Left cardiac atrium (tissue), 4 donors: ENCODE measurements at places on chromosomes 4 and X.
A peak's percentile ranks its signal among the peaks of the same experiment; 100 is the strongest.

DNA sequence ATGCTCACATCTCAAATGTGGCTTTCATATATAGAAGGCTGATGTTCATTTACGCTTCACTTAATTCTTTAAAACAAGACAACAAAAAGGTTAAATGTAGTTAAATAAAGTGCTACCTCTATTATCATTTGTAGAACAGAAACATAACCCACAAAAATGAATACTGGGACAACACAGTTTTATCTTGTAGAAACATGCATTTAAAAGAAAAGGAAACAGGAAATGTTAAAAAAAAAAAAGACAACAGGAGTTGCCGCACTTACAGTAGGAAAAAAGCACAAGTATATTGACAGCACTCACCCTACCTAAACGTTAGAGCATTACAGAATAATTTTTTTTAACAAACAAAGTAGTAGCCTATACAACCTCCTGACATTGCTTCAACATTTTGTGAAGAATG lies 4.8 kb downstream of the THOC2 start:
- no peak for DNase-seq

DNA sequence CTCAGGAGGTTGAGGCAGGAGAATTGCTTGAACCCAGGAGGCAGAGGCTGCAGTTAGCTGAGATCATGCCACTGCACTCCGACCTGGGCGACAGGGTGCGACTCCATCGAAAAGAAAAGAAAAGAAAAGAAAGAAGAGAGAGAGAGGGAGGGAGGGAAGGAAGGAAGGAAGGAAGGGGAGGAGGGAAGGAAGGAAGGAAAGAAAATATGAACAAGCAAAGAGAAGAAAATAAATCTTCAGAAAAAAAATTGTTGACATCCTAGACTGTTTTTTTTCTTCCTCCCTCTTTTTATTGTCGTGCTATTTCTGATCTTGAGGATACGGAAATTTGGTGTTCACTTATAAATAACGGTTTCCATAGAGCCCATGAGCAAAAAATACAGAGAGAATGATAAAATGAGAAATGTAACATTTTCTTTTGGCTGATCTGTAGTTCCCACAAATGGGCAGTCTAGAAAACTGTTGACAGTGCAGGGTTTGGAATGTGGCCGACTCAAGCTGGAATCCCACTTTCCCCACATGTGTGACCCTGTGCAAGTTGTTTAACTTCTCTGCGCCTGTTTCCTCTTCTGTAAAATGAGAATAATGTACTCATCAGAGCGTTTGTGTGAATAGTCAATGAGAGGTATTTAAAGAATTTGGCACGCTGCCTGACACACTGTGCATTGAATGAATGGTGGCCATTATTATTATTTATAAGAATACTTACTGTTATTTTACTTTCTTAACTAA lies 19.4 kb downstream of the SORBS2 start:
- no peak for DNase-seq

DNA sequence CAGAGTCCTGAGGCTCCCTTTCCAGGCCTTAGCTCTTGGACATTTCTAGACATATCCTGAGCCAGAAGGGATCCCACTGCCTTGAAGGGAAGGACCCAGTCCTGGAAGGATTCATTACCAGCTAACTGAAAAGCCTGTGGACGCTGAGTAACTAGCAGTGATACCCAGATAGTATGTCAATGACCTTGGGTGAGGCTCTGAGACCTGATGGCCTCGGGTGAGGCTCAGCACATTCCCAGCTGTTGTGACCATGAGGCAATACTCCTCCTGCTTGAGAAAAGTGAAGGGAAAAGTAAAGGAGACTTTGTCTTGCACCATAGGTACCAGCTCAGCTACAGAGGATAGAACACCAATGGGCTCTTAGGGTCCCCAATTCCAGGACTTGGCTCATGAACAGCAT lies 268.1 kb downstream of the DKK2 start:
- no peak for DNase-seq

- no peak for DNase-seq
Observed at GRCh38 chr4:150971901-150972300, 43.2 kb downstream of the LRBA start.

GRCh38 chr4:141499261-141499853 lies 137.0 kb upstream of the IL15 start:
- no peak for DNase-seq

- DNase-seq, result no peak
Observed at GRCh38 chrX:100980608-100981497, 11.3 kb downstream of the ARL13A start.

DNA sequence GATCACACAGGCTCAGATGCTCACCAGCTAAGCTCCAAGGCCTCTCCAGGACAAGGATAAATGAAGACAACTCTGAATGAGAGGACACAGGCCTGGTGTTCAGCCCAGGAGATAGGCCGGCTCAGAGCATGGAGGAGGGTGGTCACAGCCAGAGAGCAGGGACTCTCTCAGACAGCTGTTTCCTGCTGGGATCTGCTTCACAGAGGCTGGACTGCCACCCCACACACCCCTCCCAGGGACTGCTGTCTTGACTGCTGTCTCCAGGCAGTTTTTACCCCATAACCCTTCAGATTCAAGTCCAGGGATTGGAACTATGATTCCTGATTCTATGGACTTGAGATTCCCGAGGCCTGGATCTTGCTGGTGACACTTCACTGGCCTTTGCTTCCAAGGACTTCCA lies 89.0 kb downstream of the SMIM20 start:
- no peak for DNase-seq

GRCh38 chrX:110015032-110015431 lies 12.1 kb downstream of the TMEM164 start:
- DNase-seq, result peak; percentile 24

DNA sequence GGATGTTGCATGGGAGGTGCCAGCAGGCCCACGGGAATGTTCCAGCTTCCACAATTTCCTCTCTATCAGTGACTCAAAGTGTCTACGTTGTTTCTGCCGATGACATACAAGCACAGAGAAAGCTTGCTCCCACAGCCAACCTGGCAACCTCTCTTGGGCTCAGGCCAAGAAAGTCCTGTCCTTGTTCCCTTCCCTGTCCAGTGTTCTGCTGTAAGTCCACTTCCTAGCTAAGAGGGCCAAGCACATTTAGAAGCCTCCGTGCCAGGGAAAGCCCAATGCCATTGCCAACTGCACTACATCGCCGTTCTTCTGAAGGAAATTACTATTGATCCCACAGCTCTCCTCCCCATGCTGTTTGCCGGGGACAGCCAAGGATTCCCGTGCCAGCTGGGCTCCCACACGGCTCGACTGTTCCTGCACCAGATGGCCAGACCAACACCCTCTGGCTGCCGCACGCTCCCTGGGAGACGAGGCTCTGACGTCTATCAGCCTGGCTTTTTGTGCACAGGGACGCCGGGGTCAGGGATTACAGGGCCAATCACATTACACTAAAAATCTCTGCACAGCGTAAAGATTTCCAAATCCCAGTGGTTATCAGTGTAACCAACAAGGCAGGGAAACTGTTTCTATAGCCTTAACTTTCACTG lies 284.0 kb downstream of the BCOR start:
- DNase-seq, result peak; percentile 80

- peak; percentile 91 for DNase-seq
Observed at GRCh38 chrX:107627838-107628661, at the start of gene PRPS1. Gene PRPS1 (plus strand): TSS chrX:107628510. CDS start chrX:107628629, 119 bp downstream.

DNA sequence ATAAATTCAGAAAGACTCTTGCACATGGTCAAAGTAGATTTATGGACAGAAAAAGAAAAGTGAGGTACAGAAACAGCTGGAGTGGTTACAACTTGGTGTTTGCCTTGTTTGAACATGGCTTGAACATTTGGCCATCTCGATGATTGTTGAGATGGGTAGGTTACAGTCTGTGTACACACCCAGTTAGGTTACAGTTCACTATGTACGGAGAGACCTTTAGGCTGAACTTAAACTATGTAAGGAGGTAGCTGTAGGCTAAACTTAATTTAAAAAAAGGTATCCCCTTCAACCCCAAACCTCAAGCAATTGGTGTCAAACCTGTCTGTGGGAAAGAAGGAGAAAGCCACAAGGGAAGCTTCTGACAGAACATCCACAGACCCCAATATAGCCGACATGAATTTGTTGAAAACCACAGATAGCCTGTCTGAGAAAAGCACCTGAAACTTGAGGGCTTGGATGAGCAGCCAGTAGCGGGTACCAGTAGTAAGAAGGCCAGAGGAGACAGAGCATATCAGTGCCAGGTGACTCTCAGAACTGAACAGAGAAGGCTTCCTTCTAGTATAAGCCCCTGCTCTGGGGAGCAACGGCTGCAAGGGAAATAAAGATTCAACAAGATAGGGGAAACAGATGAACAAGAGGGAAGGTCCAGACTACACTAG lies 247.9 kb upstream of the GALNTL6 start:
- DNase-seq, result no peak

DNA sequence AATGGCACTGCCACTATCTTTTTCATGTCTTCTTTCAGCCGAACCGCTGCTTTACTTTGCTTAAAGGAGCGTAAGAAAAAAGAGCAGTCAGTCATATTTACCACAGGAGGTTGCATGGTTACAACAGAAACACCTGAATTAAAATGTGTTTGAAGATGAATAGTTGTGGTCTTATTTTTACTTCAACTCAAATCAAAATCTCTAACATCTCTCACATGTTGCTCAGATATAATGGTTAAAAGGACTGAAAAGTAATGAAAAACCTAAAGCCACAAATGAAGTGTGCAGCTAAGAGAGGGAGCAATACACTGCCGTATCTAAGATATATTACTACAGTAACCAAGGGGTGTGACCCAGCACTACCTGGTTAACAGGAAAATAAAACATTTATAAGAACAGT lies 27.4 kb downstream of the FAM13A start:
- DNase-seq, result no peak

DNA sequence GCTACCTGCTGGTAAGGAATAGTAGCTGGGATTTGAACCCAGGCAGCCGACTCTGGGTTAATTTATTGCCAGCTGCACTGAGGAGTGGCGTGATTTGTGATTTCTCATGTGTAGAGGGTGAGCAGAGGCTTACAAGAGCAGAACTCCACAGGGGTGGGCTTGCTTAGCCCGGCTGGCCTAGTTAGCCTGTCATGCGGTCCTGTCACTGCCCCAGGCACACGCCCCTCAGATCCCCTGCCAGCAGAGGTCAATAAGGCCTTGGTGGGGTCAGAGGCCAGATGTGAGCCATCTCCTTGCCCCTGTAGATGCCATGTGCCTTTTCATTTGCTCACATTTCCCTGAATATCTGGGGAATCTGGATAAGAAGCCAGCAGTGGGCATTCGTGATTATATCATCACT lies 13.4 kb downstream of the NSDHL start:
- DNase-seq, result no peak
